Esophagus squamous epithelium (tissue), 5 donors: ENCODE measurements at places on chromosomes 13 and 19. TPM values are rescaled to one million over a fixed set of nuclear protein-coding genes. Genes with fewer than 3 reads are reported as not detected.

- DNase-seq: no peak
Observed at GRCh38 chr13:27367570-27367969, 56.8 kb upstream of the GTF3A start.

TJP3 gene
- total RNA-seq: 23.7 TPM

NXNL1 gene
- not detected for total RNA-seq

DNA sequence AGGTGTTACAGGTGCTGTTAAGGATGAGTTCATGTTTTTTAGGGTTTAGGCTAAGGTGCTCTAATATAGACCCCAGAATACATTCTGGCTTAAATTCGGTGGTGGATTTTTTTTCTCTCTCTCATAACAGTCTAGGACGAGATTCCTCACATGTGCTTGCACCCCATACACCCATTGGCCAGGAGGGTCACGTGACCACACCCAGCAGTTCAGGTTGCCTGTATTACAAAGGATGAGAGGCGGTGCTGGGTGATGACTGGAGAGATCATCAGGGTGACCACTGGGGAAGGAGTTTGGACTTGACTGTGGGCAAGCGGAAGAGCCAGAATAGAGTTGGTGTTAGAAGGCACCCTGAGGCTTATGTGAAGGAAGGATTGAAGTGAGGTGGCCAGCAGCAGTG lies 27.7 kb downstream of the PPP2R1A start:
- DNase-seq: no peak

DNA sequence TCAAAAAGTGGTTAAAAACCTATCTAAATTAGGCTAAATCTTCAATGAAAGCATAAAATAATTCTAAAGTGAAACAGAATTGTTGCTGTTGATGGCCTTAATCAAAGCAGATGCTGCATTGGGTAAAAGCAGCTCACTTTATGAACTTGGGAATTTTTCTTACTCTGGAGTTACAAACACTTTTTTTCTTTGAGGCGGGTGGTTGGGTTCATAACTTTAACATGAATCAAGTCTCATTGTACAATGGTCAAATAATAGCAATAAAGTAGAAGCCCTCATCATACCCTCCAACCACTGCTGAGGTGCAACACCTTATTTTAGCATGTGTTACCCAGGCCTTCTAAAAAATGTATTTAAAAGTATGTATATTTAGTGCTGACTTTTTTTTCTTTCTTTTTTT lies 29.1 kb downstream of the NUP58 start:
- DNase-seq: no peak

PTPRS gene
- 173 TPM for total RNA-seq

- DNase-seq: no peak
Observed at GRCh38 chr19:49968279-49968922, 7.4 kb upstream of the SIGLEC11 start.

NOTCH3 gene
- total RNA-seq: 141 TPM

PPP1R37 gene
- total RNA-seq: 29.4 TPM

GRCh38 chr13:85551012-85551411 lies 248.2 kb downstream of the SLITRK6 start:
- DNase-seq: no peak

DPRX gene
- not detected for total RNA-seq

ZNF486 gene
- 3.2 TPM for total RNA-seq

GRCh38 chr19:47239610-47240296 lies 8.8 kb upstream of the BBC3 start:
- no peak for DNase-seq

DNA sequence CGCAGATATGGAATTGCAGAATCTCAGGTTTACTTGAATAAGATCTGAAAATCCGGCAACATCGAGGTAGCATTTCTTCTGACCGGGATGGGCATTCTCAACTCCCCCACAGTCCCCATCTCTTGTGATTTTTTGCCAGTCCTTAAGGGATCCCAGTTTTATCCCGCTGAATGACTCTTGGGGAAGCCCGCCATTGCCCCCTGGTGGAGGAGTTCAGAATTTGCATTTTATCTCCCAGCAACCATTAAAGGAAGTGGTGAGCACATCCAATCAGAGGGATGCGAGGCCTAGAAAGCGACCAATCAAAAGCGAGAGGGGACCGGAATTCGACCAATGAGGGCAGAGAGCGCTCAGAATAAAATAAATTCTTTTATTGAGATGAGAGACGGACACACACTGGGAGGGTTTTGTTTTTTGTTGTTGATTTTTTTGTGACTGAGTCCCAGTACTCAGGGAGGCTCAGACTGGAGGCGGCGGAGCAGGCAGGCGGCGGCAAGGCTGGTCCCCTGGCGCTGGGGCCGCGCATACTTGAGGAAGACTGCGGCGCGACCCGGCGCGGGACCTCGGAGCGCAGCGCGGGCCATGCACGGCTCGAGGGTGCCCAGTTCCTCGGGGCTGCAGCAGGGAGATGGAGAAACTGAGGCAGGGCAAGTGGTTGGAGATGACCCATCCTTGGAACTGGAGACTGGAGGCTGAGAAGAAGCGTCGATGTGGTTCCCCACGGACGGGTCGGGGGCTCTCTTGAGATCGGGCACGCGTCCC lies 3.9 kb upstream of the TTC9B start:
- no peak for DNase-seq

DNA sequence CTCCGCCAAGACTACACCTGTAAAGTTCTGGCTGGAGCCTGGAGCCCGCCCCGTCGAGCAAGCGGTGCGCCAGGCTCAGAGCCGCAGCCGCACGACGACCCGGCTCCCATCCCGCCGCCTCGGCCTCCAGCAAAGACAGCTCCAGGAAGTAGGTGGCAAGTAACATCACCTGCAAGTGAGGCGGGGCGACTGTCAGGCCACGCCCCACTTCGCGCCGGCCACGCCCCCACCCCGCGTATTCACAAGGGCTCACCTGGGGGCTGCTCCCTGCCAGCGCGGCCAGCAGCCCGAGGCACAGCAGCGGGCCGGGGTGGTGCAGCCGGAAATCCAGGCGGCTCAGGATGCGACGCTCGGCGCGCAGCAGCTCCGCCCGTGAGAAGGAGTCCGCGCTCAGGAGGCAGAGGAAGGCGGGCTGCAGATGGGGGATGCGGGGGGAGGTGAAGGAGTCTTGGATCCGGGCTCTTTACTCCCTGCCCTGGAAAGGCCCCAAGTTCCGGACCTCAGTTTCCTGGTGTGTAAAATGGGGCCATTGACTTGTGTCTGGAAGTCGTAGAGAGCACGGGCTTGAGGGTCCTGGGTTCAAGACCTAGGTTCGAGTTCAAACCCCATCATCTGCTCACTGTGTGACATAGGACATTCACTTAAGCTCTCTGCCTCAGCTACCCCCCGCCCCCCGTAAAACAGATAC lies 3.2 kb downstream of the CCNP start:
- DNase-seq: no peak

GRCh38 chr19:14165990-14166830 lies 29.8 kb upstream of the ASF1B start:
- DNase-seq: no peak

DNA sequence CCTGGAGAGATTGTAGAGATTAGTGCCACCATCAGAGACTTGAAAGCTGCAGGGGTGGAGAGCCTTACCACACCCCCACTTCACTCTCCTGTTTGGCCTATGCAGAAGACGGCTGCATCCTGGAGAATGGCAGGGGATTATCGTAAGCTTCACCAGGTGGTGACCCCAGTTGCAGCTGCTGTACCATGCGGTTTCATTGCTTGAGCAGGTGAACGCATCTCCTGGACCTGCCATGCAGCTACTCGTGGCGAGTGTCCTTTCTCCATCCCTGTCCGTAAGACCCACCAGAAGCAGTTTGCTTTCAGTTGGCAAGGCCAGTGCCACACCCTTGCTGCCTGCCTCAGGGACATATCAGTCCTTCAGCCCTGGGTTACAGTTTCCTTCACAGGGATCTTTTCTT lies 21.2 kb downstream of the PPP5C start:
- DNase-seq: no peak

DNA sequence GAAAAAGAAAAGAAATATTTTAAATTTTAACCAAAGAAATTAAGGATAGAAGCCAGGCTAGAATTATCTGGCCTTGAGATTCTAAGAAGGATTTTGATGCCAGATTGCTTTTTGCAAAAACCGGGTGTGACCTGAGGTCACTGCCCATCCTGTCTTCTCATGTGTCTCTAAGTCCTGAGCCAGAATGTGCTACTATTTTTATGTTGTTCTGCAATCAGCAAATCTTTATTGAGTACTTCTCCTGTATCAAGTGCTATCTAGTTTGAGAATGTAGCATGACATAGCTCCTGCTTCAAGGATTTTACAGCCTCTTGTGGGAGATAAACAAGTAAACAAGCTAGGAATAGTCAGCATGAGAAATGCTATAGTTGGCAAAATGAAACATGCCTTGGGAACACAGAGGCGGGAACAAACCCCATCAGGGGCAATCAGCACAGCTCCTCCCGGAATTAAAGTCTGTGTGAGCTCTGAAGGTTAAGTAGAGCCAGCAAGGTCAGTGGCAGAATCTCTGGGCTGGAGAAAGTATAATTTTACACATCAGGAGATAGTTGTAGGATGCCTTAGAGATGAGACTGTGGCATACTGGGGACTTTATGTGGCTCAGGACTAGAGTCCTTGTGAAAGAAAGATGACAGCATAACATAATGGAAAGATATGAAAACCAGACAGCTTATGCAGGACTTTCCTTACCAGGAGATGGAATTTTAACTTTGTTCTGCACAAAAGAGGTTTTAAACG lies 899.5 kb upstream of the SLC10A2 start:
- DNase-seq: no peak

DNA sequence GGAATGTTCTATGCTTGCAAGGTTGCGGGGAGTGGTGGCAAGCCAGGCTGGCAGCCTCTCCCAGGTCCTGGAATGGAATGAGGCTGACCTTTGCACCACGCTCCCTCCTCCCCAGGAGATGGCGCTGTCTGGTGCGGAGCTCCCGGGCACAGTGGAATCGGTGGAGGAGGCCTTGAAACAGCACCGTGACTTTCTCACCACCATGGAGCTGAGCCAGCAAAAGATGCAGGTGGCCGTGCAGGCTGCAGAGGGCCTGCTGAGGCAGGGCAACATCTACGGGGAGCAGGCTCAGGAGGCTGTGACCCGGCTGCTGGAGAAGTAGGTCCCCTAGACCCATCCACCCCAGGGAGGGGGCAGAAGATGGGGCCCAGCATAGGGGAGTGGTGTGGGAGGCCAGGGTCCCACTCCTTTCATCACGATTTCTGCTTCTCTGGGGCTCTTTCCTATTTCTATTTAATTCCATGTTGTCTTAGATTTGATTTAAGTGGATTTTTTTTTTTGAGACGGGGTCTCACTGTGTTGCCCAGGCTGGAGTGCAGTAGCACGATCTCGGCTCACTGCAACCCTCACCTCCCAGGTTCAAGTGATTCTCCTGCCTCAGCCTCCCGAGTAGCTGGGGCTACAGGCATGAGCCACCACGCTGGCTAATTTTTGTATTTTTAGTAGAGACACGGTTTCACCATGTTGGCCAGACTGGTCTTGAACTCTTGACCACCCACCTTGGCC lies 53.2 kb upstream of the SHKBP1 start:
- DNase-seq: no peak

DNA sequence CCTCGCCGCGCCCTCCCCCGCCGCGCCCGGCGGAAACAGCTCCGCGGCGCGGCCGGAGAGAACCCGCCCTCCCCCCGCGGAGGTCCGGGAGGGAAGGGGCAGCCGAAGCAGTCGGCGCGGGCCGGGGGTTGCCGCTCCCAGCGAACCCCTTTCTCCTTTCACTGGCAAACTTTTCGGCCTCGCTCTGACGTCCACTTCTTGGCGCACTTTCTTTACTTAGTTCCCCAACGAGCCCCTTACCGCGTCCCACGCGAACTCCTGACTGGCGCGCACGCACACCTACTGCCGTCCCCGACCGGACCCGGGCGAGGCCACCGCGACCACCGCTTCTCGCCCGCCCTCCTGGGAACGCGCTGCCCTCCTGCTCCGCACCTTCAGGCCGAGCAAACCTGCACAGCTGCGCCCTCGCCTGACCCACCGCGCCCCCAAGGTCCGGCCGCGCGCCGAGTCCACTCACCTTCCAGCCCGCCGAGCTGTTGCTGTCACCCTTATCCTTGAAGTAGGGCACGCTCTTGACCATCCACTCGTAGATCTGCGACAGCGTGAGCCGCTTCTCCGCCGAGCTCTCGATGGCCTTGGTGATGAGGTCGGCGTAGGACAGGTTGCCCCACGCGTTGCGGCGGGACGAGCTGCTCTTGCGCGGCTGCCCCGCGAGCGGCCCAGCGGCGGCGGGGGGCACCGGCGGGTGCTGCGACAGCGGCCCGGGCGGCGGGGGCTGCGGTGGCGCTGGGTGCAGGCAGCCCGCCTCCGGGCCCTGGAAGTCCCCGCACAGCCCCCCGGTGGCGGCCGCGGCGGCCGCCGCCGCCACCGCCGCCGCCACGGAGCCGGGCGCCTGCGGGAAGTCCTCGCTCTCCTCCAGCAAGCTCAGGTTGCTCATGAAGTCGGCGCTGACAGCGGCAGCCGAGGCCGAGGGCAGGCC lies 1.1 kb downstream of the FOXO1 start:
- DNase-seq: no peak

- peak; percentile 78 for DNase-seq
Observed at GRCh38 chr19:55384920-55385723, 610 bp upstream of the RPL28 start.

PRODH2 gene
- total RNA-seq: not detected

ELANE gene
- not detected for total RNA-seq

- no peak for DNase-seq
Observed at GRCh38 chr13:45873491-45874325, 22.2 kb upstream of the SIAH3 start.

DNA sequence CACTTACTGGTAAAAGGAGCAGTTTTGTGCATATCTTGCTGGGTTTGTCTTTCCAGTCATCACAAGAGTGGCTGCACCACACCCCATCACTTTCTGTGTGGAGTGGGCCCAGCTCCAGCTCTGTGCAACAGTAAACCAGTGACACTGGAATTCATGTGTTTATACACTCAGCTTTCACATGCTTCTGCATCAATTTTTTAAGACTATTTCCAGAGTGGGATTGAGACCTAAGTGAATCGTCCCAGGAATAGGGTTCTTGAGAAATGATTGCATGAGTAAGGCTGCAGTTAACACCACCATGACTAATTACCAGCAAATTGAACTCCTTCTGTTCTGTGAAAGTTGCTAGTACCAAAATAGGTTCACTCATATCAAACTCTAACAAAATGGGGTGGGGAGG lies 5.3 kb upstream of the CFAP97D2 start:
- DNase-seq: no peak

GRCh38 chr13:85725433-85725832 lies 73.8 kb downstream of the SLITRK6 start:
- DNase-seq: no peak

GFY gene
- not detected for total RNA-seq

ELSPBP1 gene
- total RNA-seq: not detected

DNA sequence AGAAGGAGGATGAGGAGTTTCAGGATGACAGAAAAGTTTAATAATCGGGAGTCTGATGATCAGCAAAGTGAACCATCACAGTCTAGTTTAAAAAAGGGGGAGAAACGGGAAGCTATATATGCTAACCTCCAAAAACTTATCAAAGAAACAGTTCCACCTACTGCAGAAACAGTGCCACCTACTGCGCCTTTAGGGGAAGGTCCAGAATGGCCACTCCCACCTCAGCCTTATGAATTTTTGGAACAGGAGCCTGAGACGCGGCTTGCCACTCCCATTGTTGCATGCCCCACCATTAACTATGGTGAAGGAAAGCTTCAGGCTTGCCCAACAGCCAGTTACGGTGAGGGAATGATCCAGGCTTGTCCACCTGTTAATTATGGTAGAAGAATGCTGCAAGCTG lies 929.0 kb downstream of the SLITRK6 start:
- no peak for DNase-seq
